NCI-H2081 (cell line): ENCODE measurements at places on chromosomes 13 and 19.

DNA sequence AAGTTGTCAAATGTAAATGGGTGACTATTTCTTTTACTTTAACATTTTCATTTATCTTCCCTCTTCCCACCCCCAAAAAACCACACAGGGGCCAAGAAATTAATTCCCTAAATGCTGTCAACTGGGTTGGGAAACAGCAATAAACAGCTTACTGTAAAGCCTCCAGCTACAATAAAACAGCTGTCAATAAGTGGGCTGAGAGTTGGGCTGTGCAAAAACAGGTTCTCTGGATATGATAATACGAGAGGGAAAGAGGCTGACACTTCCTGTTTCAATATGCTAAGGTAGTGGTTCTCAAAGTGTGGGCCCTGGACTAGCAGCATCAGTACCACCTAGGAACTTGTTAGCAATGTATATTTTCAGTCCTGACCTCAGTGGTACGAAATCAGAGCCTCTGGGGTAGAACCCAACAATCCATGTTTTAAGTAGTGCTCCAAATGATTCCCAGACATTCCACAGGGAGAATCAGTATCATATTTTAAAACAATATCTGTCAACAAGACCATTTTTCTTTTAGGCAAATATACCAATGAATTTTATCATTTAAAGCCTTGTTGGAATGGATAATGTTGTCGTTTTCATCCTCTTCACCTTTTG lies 8.4 kb downstream of the PCDH9 start:
- DNase-seq: no peak

- DNase-seq: no peak
These were observed 84.0 kb downstream of the ATP11A start for GRCh38 chr13:112773601-112774447.

GRCh38 chr19:58586133-58586765 lies 13.1 kb upstream of the MZF1 start:
- DNase-seq: no peak

GRCh38 chr19:49437231-49437630 lies 4.1 kb downstream of the SLC17A7 start:
- no peak for DNase-seq

GRCh38 chr13:24181991-24182702 lies 21.6 kb downstream of the SPATA13 start:
- DNase-seq: no peak

GRCh38 chr13:100490692-100491091 lies 97.9 kb downstream of the GGACT start:
- peak; percentile 26 for DNase-seq

GRCh38 chr13:102128216-102128810 lies 273.5 kb downstream of the FGF14 start:
- DNase-seq: no peak

GRCh38 chr13:33676045-33676989 lies 141.6 kb upstream of the RFC3 start:
- peak; percentile 87 for DNase-seq

DNA sequence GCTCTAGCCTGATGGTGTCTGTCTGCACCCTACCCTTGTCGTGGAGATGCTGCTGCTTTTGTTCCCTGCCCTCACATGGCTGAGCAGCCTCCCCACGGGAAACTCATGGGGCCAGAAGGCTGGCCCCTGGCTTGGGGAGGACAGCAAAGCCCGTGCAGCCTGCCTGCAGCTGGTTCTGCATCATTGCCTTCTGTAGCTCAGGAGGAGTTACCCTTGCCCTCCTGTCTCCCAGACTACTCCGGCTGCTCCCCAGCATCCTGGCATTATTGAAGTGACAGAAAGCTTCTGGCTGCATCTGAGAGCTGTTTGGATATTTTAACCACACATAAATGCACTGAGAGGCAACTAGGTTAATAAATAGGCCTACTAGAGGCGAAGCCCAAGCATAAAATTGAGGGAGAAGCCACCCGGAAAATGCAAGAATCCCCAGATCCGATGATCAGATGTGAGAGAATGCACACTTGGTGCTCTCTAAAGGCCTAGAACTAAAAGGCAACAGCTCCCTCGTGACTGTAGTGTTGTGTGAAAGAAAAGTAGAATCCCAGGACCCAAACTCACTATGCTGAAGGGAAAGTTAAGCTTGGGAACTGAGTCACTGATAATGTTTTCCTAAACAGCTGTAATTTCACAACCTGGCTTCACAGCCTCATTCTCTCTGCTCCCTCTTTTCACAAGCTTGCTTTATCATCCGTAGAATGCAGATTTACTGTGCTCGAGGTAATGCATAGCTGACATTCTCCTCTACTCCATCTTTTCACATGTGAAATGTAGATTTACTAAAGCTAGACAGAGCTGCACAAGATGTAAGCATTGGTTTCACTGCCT lies 110.8 kb downstream of the TNFRSF19 start:
- no peak for DNase-seq

DNA sequence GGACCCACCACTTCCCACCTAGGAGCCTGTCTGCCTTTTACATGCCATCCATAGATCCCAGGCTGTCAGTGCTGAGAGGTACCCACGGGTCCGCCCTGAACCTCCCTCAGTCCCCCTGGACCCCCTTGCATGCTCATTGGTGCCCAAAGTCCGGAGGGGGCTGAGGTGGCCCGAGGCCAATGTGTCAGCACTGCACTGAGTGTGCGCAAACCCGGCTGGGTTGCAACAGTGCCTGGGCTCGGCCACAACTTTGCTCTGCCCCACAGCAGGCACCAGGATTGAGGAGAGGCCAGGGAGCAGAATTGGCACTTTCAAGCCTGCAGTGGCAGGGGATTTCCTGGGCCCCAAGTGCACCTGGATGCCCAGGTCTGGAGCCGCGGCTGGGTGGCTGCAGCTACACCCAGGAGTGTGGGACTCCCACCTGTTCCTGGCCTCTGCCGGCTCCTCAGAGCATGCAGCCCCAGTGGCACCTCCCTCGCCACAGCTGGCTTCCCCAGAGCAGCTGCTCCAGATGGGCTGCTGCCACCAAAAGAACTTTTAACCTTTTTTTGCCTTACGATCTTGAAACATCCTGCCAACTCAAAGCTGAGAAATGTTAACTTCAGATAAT lies 837.0 kb downstream of the SLITRK6 start:
- DNase-seq: no peak

- no peak for DNase-seq
These were observed 94.3 kb upstream of the NBEA start for GRCh38 chr13:34847766-34848165.

- no peak for DNase-seq
These were observed 46.9 kb downstream of the ABCC4 start for GRCh38 chr13:95254339-95254738.

GRCh38 chr19:37950471-37951175 lies 43.6 kb downstream of the SIPA1L3 start:
- DNase-seq: no peak

GRCh38 chr19:10001899-10002298 lies 8.4 kb downstream of the COL5A3 start:
- DNase-seq: no peak

- no peak for DNase-seq
These were observed 56.1 kb upstream of the FREM2 start for GRCh38 chr13:38630780-38631179.

DNA sequence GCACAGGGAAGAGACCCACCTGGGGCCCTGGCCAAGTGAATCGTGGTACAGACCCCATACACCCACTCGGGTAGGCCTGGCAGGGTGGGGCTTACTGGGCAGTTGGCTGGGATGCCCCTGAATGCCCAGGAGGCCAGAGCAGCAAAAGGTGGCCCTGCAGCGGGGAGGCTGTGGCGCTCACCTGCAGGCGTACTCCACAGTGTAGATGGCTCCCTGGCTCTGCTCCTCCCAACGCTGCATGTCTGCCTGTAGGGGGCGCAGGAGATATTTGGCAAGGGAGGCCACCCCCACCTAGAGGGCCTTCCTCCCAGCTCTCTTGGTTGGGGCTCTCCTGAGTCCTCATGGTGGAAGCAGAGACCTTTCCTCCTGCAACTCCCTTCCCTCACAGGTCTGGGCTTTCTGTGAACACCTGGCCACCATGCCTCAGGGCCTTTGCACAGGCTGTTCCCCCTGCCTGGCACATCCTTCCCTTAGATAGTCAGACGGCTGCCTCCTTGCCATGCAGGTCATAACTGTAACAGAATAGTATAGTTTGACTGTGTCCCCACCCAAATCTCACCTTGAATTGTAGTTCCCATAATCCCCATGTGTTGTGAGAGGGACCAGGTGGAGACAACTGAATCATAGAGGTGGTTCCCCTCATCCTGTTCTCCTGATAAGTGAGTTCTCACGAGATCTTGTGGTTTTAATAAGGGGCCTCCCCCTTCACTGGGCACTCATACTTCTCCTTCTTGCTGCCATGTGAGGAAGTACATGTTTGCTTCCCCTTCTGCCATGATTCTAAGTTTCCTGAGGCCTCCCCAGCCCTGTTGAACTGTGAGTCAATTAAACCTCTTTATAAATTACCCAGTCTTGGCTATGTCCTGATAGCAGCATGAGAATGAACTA lies 5.9 kb downstream of the BORCS8 start:
- DNase-seq: peak; percentile 63

DNA sequence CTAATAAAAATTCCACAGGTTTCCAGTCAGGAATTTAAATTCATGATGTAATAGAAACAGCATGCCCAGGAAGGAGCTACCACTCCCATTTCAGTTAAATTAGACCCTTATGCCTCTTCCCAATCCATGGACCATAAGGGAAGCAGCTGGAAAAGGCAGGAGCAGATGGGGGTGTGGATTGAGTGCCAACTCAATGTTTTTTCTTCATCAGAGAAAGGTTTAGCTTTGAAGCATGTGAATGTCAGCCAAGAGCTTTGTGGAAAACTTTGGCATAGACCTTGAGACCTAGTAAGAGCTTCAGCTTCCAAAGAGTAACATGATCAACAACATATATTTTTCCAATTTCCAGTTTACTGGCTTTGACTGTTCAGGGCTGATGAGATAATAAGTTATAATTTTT lies 2139.9 kb downstream of the PCDH9 start:
- no peak for DNase-seq

DNA sequence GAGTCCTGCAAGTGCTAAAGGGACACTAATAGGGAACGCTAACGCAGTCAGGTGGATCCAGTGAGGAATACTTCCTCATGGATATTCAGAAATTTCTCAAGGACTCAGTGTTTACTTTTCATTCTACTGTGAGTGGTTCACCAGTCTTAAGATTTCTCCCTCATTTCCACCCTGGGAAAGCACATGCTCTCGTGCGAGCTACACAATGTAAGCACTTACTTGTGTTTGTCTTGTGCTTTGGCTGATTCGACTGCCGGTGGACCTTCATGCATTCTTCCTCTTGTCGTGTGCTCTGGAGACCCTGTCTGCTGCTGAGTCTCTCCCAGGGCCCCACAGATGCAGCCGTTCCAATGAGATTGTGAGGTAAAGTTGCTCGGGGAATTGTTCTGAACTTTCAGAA lies 180.1 kb downstream of the NUFIP1 start:
- DNase-seq: no peak

- no peak for DNase-seq
These were observed 7.4 kb downstream of the ATP12A start for GRCh38 chr13:24687611-24688010.

GRCh38 chr19:10222201-10222890 lies 8.8 kb downstream of the S1PR2 start:
- DNase-seq: no peak

DNA sequence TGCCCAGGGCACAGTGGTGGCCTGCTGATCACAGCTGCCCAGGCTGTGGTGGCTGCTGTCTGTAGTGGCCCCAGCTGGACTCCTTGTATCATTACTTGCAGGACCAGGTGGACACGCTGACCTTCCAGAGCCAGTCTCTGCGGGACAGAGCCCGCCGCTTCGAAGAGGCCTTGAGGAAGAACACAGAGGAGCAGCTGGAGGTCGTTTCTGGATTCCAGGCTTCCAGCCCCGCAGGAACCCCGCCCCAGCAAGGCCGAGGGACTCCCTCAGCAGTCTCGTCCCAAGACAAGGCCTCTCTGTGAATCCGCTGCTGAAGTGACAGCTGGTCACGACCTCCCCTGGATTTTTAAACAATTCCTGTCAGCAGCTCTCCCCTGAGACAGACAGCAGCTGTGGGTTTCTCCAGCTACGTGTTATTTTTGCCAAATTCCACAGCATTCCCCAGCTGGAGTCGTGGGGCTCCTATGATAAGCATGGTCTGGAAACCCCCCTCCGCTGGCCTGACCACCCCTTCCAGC lies 98.3 kb downstream of the SLC7A1 start:
- DNase-seq: no peak

- DNase-seq: no peak
These were observed 27.1 kb downstream of the ZNF714 start for GRCh38 chr19:21109116-21109515.

- DNase-seq: no peak
These were observed 511.8 kb downstream of the KLF12 start for GRCh38 chr13:73622381-73622780.

- no peak for DNase-seq
These were observed 7.0 kb downstream of the PGLYRP1 start for GRCh38 chr19:46015687-46016425.

GRCh38 chr13:110726726-110727125 lies 13.2 kb downstream of the ING1 start:
- no peak for DNase-seq

DNA sequence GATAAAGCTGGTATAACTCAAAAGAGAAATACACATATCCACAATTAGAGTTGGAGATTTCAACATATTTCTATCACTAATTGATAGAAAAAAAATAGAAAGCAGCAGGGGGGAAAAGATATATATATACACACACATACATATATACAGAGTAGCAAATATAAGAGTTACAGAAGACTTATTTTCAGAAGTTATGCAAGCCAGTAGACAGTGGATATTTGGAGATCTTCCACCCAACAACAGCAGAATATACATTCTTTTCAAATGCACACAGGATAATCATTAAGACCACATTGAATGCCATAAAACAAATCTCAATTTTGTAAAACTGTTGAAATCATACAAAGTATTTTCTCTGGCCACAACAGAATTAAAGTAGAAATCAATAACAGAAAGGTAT lies 192.8 kb downstream of the LACC1 start:
- no peak for DNase-seq

- DNase-seq: no peak
These were observed 1419.4 kb upstream of the SPRY2 start for GRCh38 chr13:81760316-81760715.

GRCh38 chr19:39296906-39297305 lies 699 bp downstream of the IFNL1 start:
- no peak for DNase-seq

- DNase-seq: no peak
These were observed 12.5 kb downstream of the ZNF611 start for GRCh38 chr19:52722062-52723003.

GRCh38 chr13:63206461-63206860 lies 1790.8 kb upstream of the PCDH20 start:
- no peak for DNase-seq

DNA sequence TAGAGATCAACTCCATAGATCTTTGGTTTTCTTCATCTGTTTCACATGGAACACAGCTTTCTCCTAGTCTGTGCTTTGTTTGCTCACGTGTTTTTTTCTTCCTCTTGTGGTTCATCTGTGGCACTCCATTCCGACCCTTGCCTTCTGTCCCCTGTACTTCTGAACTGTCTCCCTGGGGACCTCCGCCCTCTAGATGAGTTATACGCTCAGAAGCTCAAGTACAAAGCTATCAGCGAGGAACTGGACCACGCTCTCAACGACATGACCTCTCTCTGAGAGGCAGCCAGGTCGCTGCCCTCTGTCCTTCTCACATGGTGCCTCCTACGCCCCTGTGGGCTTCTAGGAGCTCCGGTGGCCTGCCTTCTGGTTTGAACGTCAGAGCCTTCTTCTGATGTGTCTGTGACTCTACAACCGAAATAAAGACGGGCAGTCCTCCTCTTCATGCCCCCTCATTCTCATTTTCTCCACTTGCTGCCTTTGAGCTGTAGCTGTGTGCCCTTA lies 16.6 kb upstream of the RAB8A start:
- DNase-seq: no peak

GRCh38 chr19:38959618-38960017 lies 15.9 kb downstream of the FBXO17 start:
- no peak for DNase-seq

- DNase-seq: no peak
These were observed 11.6 kb upstream of the DNMT1 start for GRCh38 chr19:10206226-10206885.
